ENCODE measurements at places on chromosomes 16 and 17.

DNA sequence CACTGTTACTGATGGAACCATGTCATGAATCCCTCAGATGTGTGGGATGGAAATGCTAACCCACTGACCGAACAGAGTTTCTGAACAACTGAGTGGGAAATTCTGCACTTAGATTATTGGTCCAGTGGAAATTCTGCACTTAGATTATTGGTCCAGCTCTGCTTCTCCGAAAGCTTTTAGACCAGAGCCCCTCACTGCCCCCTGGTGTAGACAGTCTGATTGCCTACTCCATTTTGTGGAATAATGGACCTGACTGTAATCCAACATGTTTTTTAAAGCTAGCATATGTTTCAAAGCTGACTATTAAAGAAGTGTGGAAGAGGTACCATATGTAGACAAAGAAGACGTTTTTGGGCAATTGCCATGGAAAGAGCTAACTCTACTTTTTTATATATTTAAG lies 50.3 kb upstream of the TBX2 start:
- no peak for DNase-seq

- DNase-seq: no peak
Measured at GRCh38 chr16:27221576-27222248, 18.4 kb downstream of the KDM8 start.

- no peak for DNase-seq
Measured at GRCh38 chr17:17976931-17977570, 4.4 kb downstream of the DRC3 start.

DNA sequence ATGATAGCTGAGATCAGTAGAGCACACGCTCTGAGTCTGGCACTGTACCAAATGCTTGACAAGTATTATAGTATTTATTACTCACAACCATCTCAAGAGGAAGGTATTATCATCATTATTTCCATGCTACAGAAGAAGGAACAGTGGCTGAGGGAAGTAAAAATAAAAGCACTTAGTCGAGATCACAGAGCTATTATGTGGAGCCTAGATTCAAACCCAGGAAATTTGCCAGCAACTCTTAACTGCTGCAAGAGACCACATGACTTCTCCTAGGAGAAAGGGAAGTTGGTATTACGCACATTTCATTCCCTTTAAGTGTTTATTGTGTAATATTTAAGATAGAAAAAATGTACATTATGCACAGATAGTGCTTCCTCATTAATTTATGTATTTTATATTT lies 1.0 kb upstream of the RHOT1 start:
- DNase-seq: no peak

DNA sequence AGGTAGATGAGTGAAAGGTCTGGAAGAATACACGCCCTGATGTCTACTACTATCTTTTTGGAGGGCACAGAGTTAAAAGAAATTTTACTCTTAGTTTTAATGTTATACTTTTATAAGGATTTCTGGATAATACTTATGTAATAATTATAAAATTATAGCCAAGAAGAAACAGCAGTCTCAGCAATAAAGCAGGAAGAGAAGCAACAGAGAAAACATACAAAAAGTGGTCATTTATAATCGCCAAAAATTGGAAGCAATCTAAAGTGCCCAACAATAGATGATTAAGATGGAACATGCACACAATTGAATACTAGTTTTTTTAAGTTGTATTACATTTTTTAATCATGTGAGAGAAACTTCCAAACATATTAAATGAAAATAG lies 64.4 kb downstream of the SMG6 start:
- DNase-seq: no peak

DNA sequence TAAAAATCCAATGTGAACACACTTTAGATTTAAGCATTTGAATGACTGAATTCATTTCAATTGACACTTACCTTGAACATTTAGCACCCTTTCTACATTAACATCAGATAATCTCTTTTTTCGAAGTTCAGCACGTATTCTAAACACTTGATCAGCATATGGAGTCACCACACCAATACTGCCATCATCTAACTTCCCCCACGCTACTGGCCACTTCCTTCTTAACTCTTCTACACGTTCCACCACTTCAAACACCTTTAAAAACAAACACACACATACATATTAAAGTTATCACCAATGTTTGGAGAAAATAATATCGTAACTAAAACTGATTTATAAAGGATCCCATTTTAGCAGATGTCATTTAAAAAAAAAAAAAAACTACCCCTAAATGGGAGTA lies 93.5 kb downstream of the CACNG1 start:
- DNase-seq: no peak

DNA sequence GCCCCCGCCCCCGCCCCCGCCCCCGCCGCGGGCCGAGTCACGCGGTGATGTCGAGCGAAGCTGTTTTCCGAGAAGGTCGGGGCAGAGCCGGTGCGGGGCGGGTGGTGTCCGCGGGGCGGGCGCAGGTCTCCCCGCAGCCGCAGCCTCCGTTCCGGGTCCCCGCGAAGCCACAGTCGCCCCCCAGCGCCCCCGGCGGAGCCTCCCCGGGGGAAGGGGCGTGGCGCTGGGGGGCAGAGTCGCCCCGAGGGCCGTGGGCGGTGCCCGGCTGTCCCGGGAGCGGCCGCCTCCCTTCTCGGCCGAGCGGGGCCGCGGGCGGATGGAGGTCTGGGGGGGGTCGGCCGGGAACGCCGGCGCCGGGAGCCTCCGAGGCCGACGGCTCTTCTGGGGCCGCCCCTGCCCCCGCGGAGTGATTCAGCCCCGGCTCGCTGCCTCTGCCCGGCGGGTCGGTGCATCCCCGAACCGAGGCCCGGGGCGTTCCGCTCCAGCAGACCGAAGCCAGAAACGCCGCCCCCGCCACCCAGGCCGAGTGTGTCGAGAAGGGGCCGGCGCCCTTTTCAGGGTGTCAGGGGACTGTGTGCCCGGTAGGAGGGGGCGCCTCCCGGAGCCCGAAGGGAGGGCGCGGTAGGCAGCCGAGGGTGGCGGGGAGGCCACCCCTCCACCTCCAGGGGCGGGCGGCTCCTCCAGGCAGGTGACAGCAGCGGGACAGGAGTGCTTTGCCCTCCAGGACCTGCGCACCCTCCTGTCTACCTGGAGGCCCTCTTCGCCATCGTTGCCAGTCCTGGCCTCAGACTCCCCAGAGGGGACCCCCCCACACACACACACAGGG lies 1.7 kb downstream of the METRNL start:
- DNase-seq: peak; percentile 24

DNA sequence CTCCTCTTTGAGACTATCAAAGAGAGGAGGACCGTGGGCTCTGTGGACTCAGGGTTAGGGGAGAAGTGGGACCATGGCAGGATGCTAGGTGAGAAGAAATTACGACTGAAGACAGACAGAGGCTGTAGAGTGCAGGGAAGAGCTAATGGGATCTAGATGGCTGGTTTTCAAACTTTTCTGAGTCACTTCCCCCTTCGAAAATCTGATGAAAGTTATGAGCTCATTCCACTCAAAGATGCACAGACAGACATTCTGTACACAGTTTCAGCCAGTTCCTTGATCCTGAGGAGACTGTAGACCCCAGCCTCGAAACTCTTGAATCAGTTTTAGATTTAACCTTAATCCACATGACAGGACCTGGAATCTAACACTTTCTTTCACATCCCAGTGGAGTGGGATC lies 40.7 kb downstream of the RGS9 start:
- DNase-seq: no peak

- DNase-seq: no peak
Measured at GRCh38 chr17:3003296-3004149, 59.9 kb downstream of the OR1D5 start.

DNA sequence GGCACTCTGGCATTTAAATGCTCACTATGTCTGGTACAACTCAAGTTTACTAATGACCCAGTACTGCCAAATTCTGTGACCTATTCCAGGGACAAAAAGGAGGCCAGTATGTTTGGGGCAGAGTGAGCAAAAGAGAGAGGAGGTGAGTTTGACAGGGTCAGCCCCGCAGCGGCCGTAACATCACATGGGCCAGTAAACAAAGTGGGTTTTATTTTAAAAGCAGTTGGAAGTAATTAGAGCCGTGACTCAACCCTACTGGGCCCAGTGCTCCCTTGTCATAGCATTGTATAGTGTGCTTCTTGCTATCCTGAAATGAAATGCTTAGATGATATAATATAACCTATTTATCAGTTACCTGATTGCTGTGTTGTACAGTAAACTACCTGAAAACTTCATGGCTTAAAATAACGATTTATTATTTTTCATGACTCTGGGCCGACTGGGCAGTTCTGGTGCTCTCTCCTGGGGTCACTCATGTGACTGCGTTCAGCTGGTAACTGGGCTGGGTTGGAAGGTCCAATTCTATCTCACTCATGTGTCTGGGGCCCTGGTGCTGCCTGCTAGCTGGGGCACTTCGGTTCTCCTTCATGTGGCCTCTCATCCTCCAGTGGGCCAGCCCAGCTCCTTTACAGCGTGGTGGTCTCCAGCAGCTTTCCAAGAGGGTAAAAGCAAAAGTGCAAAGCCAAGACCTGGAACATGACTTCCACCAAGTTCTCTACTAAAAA lies 27.4 kb downstream of the IQCK start:
- no peak for DNase-seq

GRCh38 chr17:76957678-76958464 lies 89.7 kb downstream of the MGAT5B start:
- DNase-seq: no peak

- no peak for DNase-seq
Measured at GRCh38 chr16:73669535-73670274, 621.8 kb upstream of the ZFHX3 start.

DNA sequence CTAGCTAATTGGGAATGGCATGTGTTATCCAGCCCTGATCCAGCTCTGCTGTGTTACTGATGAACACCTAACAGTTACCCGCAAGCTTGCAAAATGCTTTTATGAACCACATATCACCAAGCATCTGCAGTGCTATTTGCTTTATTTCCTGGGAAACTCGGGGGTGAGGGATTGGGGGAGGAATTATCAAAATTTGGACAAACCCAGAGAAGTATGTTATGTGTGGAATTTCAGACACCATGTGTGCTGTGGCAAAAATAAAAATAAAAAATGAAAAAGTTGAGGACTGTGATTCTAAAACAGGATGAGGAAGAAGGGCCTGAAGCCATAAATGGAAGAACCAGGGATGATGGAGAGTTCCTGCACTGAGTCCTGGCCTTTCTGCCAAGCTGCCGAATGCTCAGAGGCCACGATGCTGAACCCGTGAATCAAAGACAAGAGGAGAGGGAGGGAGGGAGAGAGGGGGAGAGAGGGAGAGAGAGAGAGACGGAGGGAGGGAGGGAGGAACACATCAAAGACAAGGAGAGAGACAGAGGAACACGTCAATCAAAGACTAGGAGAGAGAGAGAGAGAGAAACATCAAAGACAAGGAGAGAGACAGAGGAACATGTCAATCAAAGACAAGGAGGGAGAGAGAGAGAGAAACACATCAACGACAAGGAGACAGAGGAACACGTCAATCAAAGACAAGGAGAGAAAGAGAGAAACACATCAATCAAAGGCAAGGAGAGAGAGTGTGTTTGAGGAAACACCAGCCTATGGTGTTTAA lies 89.8 kb downstream of the MRM3 start:
- DNase-seq: no peak

- DNase-seq: no peak
Measured at GRCh38 chr17:81025741-81026129, 9.2 kb upstream of the BAIAP2 start.

DNA sequence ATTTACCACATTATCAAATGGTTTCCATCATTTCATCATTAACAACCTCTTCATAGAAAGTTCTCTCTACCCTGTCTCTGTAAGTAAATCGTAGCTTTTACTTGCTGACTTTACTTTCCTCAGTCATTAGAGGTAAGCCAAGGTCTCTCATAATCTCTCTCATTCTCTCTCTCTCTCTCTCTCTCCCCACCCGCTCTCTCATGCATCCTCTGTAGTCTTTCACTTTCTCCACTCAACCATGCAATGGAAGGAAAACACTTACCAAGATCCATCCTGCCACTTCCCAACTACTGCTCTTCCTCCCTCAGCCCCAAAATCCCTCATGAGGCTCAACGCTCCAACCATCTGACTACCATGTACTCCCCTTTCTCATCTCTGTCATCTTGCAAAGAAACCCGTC lies 6.1 kb downstream of the CEP112 start:
- no peak for DNase-seq

- DNase-seq: no peak
Measured at GRCh38 chr17:45234641-45235415, 13.1 kb downstream of the FMNL1 start.

DNA sequence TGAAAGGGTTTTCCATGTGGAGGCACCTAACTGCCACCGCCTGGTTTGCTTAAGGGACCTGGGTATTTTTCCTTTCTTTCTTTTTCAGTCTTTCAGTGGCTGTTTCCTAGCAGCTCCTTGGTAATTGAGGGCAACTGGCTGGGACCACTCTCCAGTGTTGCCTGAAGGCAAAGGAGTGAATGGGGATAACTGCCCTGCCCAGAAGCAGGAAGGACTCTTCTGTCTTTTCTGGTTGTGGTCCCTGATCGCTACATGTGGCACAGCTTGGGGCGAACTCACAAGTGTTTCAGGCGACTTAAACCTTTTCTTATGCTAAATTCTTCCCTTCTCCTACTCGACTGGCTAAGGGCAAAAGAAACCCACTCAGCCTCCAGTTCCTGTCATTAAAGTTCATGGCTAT lies 10.1 kb upstream of the TMEM98 start:
- no peak for DNase-seq

- no peak for DNase-seq
Measured at GRCh38 chr17:80924807-80925610, 66.6 kb upstream of the CHMP6 start.

GRCh38 chr16:82187829-82188228 lies 17.8 kb upstream of the MPHOSPH6 start:
- no peak for DNase-seq

DNA sequence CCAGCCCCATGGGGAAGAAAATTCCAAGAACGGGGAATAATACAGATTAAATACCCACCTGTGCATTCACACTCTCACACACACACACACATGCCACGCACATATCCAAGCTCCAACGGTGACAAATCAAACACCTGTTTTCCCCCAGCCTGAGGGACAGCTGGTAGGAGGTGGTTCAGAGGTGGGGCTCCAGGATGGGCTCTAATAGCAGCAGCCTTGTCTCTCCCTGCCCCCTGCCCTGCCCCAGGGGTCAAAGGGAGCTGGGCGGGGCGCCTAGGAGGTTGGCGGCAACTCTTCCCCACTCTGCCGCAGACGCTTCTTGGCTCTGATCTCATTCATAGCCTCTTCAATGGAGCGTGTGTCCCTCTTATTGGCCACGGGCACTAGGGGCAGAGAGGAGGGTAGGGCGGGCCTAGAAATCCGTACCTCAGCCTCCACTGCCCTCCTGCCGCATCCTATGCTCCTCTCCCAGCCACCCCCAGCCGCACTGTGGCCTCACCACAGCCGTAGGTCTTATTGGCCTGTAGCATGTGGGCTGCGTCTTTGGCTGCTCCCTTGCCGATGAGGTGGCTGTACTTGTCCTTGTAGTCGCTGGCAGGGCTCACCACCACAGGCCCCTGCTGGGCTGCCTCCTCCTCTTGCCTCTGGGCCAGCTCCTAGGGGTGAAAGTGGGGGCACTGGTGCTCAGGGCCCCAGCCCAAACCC lies 8.2 kb downstream of the SPAG7 start:
- DNase-seq: no peak

GRCh38 chr17:40926341-40926740 lies 11.1 kb downstream of the KRT23 start:
- no peak for DNase-seq

GRCh38 chr16:74322301-74322710 lies 25.7 kb downstream of the PSMD7 start:
- no peak for DNase-seq

Measured in activated CD4-positive, alpha-beta T cell treated with anti-CD3 and anti-CD28 coated beads, Interleukin-2, amount 50 U/mL, for 4 hours (primary cell).